ENCODE measurements at places on chromosomes 7 and 10.
A peak's percentile ranks its signal among the peaks of the same experiment; 100 is the strongest.

GRCh38 chr7:48042216-48042615, 6.9 kb downstream of the C7orf57 start:
- DNase-seq, result no peak

DNA sequence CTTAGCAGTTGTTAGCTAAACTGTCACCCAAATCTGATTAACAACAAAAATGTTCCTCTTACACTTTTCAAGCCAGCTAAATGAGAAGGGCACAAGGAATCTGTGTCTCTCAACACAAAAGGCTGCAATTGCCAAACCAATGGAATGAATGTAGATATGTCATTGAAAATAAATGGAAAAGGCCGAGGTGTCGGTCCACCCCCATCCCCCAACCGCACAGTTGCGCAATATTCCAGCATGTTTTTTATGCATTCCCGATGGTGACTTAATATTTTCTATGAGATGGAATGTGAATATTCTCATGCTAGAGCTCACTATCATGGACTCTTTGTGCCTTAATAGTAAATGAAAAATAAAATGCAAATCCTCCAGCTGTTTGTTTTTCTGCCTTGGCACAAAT, 181.6 kb upstream of the LRGUK start:
- DNase-seq, result no peak

DNA sequence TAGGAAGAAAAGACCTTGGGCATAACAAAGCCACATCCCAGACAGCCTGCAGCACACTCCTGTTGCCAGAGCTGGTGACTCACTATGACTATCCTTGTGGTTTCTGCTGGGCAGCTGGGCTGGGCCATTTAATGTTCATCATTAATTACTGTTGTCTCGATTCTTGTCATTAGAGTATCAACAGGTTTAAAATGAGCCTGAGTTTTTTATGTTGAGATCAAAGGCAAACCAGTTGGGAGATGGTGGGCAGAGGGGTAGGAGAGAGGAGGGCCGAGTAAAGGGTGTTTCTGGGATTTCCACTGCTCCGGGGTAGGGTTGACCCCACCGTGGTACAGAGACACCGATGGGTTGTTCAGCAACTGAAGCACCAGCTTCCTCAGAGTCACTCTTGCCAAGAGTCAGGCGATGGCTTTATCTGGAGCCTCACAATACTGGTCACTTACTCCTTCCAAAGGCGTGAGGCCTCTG, 128.7 kb upstream of the LYZL1 start:
- no peak for DNase-seq

- DNase-seq, result no peak
Observed at GRCh38 chr10:34656661-34657060, 158.4 kb downstream of the PARD3 start.

DNA sequence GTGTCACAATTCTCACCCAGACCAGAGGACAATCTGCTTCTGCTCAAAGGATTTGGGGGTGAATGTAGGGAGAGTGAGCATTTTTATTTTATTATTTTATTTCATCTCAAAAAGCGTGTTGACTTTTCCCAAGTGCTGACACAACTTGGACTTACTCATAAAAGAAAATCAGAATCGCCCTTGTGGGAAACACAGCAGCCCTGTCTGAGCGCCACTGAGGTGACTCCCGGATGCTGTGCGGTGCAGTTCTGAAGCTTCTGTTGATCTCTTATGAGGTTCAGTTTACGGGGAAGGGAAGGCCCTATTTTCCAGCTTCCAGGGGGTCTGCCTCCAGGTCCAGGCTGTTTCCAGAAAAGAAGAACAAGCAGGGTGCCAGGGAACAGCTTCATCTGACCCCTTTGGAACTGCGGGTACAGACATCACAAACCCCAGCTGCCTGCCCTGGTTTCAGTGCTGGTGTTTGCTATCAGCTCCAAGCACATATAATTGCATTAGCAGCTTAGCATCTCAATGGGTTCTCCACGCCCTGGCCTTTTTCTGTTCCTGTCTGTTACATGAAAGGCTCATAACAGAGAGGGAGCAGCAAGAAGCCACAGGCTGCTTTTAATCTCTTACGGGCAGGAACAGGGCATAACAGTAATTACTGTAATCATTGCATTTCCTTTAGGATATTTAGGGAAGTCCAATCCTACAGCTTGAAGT, 52.4 kb downstream of the PARP12 start:
- no peak for DNase-seq

GRCh38 chr7:84204655-84205054, 10.1 kb upstream of the SEMA3A start:
- DNase-seq, result no peak

- DNase-seq, result no peak
Observed at GRCh38 chr10:129673292-129673691, 206.3 kb downstream of the MGMT start.

- no peak for DNase-seq
Observed at GRCh38 chr7:4803397-4804241, 28.2 kb downstream of the AP5Z1 start.

DNA sequence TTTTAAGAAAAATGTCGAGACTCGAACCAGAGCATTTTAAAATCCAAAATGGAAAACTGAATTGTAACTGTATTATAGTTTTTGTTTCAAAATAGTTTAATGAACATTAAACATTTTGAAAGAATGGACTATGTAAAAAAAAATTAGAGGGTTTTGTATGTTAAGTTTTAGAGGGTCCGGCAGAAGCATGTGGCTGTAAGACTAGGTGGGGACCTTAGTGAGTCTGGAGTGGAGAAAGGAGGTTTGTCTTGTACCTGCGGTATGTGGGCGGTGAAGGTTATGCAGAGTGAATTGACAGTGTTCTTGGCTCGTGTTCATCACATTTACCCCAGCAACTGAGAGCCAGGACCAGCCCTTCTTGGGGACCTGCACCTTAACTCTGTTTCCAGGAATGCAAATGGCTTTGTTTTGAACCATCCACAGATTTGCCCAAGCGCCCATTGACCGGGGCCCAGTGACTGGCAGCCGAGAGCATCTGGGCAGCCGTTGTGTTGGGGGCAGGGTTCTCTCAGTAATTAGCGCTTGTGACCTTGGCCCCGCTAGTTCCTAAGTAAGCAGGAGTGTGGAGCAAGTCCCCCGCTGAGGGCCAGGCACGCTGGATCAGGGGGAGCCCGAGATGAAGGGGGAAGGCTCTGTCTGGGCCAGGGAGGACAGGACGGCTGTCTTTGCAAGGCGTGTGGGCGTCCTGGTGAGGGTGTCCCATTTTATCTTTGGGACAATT, 1.4 kb upstream of the KLF6 start:
- DNase-seq, result peak; percentile 40

GRCh38 chr10:131444862-131445461, 133.4 kb upstream of the TCERG1L start:
- no peak for DNase-seq

DNA sequence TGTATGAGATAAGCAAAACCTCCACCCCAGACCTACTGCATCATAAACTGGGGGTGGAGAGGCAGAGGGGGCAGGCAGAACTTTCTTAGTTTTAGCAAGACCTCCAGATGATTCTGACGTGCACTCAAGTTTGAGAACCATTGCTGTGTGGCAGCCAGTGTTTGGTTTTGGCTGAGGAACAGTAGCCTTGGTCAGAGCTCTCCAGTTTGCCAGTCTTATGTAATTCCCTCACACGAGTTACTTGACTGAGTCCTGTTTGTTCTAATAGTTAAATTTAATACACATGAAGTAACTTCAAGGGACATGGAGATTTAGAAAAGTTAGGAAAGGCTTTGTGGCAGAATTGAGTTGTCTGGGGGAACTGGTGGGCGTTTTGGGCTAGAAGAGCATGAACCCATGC, 38.5 kb downstream of the GARS1 start:
- DNase-seq, result no peak

DNA sequence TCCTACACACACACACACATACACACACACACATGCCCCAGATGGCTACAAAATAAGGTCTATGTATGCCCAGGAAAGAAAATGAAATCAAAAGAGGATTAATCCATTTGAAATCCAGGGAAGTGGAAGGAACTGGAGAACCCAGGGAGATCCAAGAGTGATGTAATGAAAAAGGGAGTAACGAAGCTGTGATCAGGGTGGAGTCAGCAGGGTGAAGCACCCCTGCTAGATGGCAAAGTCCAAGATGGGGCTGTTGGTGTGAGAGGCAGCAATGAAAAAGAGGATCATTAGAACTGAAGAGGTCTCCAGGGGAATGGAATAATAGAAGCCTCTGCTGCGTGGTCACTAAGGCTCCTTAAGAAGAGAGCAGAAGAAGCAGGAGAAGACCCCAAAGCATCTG, 43.6 kb upstream of the IL6 start:
- DNase-seq, result no peak

GRCh38 chr7:73533742-73534141, 11.6 kb upstream of the BAZ1B start:
- DNase-seq, result no peak

- no peak for DNase-seq
Observed at GRCh38 chr10:1395481-1396296, 339.5 kb downstream of the WDR37 start.

GRCh38 chr10:132417957-132418441, 21.0 kb downstream of the PWWP2B start:
- DNase-seq, result no peak

GRCh38 chr10:70274643-70275042, 9.2 kb downstream of the NPFFR1 start:
- DNase-seq, result no peak

GRCh38 chr10:3129581-3130340, 42.8 kb downstream of the PITRM1 start:
- no peak for DNase-seq

DNA sequence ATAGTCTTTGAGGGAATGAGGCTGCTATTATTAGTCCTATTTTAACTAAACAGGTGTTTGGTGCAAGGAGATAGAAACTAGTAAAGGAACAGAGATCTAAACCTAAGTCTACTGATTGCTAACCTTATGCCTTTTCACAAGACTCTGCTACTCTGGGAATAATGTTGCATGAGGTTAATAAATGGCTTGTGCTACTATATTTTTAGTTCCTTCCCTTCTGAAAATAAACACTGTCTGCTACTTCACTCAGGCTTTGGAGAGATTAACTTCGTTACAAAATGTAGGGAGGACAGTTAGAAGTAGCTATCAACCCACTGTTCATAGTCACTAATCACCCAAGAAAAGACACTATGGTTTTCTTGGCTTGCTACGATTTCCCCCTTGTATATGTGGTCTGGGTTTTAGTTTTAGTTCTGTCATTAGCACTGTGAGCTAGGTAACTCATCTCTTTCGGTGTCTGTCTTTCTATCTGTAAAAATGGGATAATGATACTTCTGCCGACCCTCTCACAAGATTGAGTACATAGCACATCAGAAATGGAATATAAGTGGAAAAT, 296.2 kb downstream of the LRRTM3 start:
- DNase-seq, result no peak

DNA sequence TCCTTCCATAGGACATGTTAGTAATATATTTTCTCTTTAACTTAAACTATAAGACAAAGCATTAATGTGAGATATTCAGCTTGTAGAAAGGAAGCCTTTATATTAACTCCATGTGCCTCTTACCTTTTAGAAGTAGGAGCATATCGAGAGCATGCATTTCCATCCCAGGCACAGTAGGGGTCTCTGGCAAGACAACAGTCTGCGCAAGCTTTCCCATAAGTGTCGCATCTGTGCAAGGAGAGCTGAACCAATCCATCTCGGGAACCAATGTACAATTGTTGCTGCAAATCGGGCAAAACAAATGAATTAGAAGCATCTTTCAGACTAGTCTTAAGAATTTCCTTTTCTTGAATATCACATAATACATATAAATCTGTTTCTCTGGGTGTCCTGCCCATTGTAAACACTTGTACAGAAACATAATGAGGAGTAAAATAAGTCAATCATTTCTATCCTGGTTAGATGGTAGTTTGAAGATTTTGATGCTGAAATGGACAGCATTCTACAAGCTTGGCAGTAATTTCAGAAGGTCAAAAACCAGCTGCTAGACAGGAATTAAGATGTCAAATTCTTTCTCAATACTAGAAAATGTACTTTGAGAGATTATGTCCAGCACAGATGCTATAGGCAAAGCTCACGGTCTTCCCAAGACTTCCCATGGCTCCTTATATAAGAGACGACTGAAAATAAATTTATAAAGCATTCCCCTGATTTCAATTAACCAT, 171.8 kb downstream of the SEMA3D start:
- DNase-seq, result no peak

- no peak for DNase-seq
Observed at GRCh38 chr10:94991243-94991888, 52.9 kb downstream of the CYP2C9 start.

DNA sequence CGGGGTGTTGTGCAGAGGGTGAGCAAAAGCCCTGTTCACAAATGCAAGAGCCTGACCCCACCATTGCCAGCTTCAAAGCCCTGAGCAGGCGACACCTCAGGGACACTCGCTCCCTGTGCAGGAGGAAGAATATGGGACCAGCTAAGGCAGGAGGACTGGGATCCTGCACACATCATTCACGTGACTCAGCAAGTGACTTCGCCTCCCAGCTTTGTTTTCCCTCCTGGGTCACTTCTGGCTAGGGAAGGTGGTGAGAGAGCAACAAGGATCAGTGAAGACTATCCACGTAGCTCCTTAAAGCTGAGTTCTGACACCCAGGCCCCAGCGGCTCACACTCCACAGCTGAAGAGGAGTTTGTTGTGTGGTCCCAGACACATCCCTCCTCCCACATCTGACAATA, 164.3 kb downstream of the FGFR2 start:
- DNase-seq, result no peak

- DNase-seq, result no peak
Observed at GRCh38 chr10:80283119-80283518, 6.3 kb downstream of the MAT1A start.

DNA sequence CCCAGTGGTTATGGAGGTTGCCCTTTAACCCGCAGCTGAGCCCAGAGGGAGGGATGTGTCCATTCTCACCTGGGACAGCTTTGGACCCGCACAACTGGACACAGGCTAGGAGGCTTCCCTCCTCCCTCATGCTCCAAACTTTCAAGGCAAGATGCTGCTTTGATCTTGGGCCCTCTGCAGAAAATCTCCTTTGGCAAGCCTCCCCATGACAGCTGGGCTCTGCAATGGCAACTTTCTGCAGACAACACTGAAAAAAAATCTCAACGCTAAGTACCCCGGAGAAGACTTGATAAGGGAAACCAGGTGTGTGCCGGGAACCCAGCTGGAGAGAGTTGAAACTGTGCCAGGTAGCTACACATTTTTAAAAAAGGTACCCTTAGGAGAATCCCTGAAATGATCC, 610.1 kb downstream of the LRMDA start:
- no peak for DNase-seq

- peak; percentile 57 for DNase-seq
Observed at GRCh38 chr7:102236592-102237287, 49.9 kb upstream of the SH2B2 start.

GRCh38 chr10:103736044-103736443, 119.3 kb downstream of the SH3PXD2A start:
- DNase-seq, result no peak

DNA sequence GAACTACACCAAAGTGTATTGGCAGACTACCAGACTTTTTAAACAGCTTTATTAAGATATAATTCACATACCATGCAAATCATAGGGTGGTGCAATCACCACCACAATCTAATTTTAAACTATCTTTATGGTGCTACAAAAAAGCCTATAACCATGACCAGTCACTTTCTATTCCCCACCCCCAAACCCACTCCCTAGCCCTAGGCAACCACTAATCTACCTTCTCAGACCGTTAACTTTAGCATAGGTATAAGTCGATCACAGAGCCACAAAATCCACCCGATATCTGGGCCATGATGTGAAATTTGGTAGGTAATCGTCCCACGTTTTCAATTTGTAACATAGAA, 536 bp upstream of the POM121 start:
- DNase-seq, result no peak

- no peak for DNase-seq
Observed at GRCh38 chr10:15253951-15254807, 85.7 kb upstream of the NMT2 start.

GRCh38 chr10:15624401-15625196, 95.1 kb downstream of the ITGA8 start:
- DNase-seq, result no peak

- DNase-seq, result no peak
Observed at GRCh38 chr10:12542133-12542670, 192.9 kb downstream of the CAMK1D start.

All from hematopoietic multipotent progenitor cell treated with erythropoietin and hydrocortisone succinate and interleukin-3 and kit ligand, for 15 days (in vitro differentiated cells).